Activated naive CD8-positive, alpha-beta T cell treated with anti-CD3 and anti-CD28 coated beads for 36 hours (primary cell): ENCODE measurements at places on chromosomes 4 and X.

DNA sequence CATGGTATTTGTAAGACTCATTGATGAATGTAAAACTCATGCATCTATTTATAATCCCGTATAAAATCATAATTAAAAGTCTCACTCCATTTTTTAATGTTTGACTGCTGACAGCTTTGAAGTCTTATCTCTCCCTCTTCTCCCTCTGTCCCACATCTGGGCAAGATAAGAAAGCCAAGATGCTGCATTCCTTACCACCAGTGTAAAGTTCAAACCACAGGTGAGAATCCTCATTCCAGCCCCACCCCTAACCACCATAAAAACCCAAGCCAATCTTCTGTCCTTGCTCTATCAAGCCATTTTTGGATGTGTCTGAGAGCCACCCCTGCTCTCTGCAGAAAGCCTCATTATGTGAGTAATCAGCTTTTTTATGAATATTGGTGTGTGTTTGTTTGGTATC is 59.3 kb upstream of the MAGED1 start:
- DNase-seq = no peak

DNA sequence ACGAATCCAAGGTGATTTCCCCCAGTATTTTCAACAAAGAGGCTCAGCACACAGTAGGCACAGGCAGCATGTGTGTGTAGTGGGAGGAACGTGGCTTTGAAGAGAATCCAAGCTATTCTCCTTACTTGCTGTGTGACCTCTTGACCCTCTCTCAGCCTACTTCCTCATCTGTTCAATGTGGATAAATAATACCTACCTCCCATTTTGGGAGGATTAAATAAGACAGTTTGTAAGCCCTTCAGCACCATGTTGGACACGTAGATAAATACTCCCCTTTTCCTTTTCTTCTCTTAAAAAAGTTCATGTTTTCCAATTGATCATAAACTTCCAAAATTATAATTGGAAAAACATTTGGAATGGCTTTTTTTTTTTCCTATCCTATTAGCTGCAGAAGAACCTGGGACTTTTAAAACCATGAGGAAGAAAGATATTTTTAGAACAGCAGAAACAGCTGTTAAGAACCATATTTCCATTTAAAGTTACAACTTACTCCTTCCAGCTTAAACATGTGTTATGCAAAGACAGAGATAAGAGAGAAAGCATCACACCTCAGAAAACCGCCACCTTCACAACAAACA is 56.1 kb upstream of the TMEM131L start:
- DNase-seq = no peak

DNA sequence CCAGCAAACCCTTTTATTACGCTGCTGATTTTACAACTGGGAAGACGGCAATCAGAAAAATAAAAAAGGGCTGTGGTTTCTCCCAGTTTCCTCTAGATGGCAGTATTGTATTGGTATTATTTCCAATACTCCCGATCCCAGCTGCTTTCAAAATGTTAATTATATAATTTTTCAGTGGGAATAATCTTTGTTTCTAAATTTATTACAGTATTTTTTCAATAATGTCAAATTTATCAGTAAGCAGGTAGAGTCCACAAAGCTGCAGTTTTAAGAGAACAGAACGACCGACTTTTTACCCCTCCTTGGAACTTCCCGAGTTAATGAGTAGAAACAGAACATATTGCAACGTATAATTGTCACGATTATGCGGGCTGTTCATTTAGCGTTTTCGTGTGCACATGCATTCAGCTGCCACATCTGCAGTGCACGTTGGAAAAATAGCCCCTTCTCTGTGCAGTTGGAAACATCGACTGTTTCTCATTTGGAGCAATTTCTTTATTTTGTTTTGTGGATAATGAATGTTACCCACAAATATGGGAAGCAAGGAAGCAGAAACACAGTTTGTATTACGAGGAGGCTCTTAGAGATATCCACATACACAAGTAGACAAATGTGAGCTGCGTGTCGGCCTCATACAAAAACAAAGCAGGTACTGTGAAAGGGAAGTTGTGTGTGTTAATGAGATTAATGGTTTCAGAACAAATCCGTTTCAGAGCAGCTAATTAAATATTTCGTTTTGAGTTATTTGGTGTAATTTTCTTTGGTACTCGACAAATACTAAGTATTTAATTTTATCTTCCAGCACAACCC is 188.0 kb downstream of the STIM2 start:
- no peak for DNase-seq

- no peak for DNase-seq
These were observed 27.4 kb downstream of the KLHL2 start for GRCh38 chr4:165234766-165235165.

DNA sequence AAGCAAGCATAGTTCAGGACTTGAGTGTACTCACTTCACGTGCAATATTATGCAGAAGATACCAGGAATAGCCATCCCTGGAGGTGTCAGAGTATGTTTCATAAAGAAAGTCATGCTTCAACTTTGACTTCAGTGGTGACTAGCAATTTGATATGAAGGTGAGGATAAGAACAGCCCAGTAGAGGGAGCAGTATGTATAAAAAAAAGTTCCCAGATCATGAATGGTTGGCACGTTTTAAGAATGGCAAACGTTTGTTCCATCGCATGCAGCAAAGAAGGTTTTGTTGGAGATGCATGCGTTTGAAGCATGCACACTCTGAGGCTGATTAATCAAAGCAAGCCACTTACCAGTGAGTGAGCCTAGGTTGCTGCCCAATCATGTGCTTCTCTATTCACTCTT is 33.5 kb upstream of the SLITRK4 start:
- DNase-seq = no peak

GRCh38 chr4:171279131-171279530 is 534.1 kb upstream of the GALNTL6 start:
- DNase-seq = no peak

DNA sequence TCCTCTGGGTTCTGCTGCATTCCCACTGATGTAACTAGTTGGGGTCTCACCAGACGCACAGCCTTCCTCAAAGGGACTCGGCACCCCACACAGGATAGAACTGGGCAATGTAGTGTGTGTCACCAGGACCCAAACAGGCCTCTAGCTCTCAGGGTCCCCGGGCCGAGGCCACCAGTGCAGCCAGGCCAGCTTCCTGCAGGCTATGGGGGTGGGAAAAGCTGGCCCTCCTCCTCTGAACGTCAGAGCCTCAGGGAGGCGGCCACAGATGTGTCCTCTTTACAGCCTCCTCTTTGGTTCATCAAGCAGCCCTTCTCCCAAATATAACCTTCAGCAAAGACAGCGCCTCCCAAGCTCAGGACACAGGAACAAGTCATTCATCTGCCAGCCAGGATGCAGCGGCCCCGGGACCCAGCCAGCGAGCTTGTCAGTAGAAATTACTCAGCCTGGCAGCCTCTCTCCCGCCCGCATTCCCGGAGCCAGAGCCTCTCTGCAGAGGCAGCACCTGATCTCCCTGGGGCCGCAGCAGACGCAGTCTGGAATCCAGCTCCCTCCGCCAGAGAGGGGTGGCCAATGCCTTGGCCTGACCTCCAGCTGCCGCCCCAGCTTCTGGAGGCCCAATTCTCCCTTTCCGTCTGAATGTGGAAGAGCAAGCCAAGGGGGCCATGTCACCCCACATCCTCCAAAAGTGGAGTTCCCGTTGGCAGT is 288.5 kb downstream of the FBXW7 start:
- DNase-seq = no peak

DNA sequence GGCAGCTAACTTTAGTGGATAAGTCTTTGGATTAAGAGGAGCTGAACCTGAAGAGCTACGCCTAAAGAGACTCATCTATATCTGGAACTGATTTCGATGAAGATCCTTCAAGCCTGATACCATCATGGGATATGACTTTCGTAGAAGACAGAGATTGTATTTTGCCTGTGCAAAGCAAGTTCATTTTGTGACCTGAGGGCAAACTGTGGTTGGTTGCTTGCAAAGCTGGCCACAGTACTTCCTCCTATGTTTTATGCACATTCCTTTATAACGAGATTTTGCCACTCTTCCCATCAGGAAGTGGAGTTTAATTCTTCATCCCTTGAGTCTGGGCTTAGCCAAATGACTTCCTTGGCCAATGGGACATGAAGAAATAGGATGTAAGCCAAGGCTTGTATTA is 519.3 kb upstream of the NR3C2 start:
- no peak for DNase-seq

DNA sequence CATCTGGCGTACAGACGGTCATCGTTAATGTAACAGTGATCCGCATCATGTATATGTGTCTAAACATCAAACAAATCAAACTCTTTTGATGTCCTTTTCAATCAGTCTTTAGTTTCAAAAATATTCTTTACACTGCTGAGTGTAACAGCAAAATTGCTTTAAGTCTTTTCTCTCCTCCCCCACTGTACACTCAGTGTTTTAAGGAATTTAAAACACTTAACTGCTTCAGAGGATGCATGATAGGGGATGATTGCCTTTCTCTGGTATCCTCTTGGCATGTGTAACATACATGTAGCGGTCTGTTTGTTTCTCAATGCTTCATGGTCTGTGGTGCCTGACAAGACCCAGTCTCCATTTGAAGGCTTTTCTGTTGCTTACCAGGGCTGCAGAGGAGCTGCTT is 41.6 kb downstream of the LIMCH1 start:
- no peak for DNase-seq

DNA sequence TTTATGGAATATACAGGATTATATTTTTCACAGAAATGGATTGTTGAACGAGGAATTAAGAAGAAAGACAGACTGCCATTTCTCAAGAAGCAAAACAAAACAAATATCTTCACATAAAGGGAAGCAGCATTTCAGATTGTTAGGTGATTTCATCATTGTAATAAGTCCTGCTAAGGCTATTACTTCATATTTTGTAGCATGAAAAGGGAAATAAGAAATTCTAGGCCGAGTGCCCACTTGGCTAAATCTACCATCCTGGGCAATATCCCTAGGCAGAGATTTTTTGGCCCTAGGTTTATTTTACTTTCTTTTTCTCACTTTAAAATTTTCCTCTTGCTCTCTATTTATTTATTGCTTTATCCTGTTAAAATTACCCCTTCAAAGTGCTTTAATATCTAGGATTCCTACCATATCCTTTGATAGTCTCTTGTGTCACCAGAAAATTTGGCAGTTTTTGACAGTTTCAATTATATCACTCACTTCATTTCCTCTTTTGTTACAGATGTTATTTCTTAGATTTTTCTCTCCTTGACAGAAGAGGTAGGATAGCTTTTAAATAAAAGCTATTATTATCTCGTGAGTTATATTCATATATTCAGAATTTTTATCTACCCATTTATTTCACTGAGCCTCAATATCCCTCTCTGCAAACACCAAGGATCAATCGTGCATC is 142.3 kb downstream of the PDGFC start:
- no peak for DNase-seq

GRCh38 chr4:38820329-38821061 is 15.9 kb upstream of the TLR1 start:
- DNase-seq = no peak

GRCh38 chr4:120939693-120940092 is 17.2 kb upstream of the PRDM5 start:
- DNase-seq = no peak

DNA sequence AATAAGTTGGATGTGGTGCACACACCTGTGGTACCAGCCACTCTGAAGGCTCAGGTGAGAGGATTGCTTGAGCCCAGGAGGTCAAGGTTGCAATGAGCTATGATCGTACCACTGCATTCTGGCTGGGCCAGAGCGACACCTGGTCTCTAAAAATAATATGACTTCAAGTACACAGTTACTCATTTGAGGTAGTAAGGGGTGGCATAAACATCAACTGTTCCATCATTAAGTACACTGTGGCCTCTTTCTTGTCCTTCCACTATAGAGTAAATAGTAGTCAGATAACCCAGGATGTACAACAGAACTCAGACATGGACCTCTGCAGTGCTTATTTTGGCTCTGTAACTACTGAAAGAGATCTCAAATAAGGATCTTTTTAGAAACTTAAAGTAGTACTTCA is 10.6 kb downstream of the FAM9B start:
- DNase-seq = no peak

DNA sequence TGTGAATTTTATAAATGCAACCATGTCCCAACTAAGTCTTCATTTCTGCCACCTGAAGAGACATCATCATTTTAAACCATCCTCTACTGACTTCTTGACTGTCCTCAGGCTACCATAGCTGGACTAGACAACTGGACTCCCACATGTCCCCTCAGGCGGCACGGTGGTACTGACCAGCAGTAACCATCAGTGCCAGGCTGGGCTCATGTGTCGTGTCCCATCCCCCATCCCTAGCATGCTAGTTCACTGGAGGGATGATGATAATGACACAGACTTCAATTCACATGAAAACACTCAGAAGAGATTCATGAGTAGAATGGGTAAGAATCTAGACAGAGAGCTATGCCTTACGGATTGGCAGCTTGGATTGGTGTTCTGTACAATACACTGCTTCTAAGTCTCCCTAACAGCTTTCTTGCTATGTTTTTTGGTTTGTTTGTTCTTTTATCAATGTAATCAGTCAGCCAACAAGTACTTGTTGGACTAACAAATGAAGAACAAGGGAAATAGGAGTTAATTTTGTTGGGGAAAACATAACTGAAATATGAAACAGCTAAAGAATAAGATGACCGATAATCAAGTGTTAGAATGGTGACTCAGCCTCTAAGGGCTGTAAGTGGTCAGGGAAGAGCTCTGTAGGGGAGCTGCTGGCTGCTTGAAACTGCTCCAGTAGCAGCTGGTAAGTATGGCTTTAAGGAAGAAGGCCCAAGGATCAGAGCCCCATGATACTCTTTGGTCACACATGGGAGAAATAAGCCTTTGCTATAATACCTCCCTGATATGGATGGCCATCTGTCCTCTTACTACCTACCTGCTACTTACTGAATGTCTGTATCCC is 10.3 kb downstream of the ZDHHC9 start:
- DNase-seq = no peak

DNA sequence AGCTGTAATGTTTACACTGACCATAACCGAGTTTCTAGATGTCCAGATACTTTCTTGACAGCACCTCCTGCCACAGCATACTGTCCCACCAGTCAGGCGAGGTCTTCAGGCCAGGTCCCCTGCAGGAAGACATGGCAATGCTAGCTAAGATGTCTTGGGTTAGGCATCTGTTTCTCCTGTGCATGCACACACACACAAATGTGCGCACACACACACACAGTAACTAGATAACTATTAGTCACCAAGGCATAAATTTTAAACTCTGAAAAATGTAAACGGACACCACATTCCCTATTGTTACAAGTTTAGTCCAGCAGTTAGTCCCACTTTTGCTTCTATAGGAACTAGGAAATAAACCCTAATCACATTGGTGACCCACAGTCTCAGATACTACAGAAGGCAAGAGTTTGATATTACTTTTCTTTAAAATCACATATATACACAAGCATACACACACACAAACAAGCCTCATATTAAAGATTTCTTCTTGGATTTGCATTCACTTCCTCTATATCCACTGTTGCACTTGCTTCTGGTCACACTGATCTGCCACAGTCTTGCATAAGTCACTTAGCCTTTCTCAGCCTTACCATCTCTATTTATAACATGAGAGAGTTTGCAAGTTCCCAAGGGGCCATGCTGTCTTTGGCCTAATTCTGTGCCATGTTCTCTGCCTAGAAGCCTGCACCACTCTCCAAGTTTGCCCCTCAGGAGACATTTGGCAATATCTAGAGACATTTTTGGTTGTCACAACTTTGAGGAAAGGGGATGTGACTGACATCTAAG is 32.2 kb downstream of the IL21 start:
- DNase-seq = no peak

GRCh38 chr4:23268072-23268771 is 575.5 kb downstream of the GBA3 start:
- no peak for DNase-seq
